ENCODE measurements at places on chromosomes 13 and 19.

GRCh38 chr19:45455707-45456499 is 11.9 kb upstream of the FOSB start:
- no peak for DNase-seq

DNA sequence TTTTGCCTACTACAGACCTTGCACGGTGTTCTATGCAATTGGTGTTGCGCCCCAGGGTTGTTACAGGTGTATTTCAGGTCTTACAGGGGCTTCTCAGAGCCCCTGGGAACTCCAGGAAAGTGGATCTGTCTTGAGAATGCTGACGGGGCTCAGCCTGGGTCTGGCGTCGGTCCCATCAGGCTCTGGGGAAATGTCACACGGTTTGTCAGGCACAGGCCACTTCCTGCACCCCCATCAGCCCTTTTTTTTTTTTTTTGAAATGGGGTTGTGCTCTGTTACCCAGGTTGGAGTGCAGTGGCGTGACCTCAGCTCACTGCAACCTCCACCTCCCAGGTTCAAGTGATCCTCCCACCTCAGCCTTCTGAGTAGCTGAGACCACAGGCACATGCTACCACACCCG is 13.2 kb downstream of the CLEC4G start:
- DNase-seq: no peak

DNA sequence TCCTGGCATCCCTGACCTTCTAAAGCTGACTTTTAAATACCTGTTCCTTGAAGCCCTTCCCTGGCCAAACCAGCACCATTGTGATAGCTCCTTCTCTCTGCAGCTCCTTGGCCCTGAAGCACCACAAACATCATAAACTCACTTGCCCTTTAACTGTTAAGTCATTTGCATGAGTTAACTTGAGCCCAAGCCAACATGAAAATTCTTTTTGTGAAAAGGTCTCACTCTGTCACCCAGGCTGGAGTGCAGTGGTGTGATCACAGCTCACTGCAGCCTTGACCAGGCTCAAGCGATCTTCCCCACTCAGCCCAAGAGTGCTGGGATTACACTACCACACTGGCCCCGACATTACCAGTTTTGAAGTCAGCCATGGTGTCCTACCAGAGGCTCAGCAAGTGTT is 87.8 kb downstream of the ZIC5 start:
- DNase-seq: no peak

GRCh38 chr13:113783200-113783881 is 24.3 kb downstream of the TMEM255B start:
- no peak for DNase-seq

GRCh38 chr13:43061496-43062280 is 38.3 kb downstream of the DNAJC15 start:
- no peak for DNase-seq

DNA sequence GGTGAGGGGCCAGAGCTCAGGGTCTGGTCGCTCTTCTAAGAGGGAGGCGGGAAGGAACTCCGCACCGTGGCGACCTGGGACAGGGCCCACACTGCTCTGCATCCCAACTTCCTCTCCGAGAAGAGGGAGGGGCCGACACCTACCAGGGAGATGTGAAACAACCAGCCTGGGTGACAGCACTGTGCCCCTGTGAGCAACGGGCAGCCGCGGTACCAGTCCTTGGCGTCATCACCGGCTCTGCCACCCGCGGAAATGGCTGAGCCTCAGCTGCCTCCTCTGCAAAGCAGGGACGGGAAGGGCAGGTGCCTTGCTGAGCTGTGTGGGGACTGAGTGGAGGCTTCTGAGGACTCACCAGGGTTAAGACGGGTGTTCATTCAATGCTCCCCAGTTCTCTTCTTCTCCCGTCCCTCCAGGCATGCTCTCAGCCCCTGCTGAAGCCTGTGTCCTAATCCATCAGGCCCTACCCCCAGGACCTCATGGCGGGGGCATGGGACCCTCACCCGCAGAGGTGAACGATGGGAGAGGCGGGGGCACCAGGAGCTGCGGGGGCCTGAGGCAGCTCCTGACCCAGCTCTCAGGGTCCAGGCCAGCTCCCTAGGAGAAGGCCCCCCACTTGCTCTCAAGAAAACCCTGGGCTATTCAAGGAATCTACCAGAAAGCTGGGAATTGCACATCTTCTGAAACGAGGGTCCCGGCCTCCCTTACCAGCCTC is 9.3 kb downstream of the ZNF787 start:
- no peak for DNase-seq

DNA sequence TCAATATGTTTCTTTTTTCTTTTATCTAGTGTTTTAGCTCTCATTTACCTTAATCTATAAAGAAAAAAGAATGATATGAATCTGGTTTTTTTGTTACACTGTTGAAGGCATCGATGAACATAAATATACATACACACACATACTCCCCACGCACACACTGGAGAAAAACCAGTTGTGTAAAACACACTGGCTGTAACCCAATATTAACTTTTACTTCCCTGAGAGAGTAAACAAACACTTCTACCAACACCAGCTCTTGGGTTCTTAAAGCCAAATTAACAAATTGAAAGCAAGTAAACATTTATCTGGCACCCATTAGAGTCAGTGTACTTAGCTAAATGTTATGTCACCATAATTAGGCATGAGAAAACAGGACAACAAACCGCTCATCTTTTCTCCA is 145.7 kb downstream of the ABCC4 start:
- DNase-seq: no peak

DNA sequence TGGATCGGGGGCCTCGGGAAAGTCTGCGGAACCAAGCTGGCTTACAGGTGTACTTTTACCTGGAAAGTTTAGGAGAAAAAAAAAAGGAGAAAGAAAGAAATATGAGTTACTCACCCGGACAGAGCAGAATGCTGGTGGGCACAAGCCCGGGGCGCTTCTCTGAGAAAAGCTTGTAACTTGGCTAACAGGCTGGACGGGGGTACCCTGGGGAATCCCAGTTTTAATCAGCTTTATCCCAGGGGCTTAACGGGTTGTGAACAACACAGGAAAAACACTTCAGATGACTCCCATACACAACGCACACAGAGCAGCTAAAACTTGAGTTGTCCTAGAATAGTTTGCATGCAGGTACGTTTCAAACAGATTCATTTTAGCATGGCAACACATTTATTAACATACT is 37.3 kb downstream of the KLF2 start:
- DNase-seq: no peak

DNA sequence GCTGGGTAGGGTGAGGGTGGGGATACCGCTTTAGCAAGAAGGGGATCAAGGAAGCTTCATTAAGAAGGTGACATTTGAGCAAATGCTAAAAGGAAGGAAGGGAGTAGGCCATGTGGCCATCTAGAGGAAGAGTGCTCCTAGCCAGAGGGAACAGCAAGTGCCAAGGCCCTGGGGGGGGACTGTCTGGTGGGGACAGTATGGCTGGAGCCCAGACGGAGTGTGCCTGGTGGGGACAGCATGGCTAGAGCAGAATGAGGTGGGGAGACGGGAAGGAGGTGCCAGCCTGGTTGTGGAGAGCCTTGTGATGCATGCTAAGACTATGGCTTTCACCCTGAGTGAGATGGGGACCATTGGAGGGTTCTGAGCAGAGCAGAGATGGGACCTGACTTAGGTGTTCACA is 2.1 kb upstream of the TGFB1 start:
- DNase-seq: no peak

DNA sequence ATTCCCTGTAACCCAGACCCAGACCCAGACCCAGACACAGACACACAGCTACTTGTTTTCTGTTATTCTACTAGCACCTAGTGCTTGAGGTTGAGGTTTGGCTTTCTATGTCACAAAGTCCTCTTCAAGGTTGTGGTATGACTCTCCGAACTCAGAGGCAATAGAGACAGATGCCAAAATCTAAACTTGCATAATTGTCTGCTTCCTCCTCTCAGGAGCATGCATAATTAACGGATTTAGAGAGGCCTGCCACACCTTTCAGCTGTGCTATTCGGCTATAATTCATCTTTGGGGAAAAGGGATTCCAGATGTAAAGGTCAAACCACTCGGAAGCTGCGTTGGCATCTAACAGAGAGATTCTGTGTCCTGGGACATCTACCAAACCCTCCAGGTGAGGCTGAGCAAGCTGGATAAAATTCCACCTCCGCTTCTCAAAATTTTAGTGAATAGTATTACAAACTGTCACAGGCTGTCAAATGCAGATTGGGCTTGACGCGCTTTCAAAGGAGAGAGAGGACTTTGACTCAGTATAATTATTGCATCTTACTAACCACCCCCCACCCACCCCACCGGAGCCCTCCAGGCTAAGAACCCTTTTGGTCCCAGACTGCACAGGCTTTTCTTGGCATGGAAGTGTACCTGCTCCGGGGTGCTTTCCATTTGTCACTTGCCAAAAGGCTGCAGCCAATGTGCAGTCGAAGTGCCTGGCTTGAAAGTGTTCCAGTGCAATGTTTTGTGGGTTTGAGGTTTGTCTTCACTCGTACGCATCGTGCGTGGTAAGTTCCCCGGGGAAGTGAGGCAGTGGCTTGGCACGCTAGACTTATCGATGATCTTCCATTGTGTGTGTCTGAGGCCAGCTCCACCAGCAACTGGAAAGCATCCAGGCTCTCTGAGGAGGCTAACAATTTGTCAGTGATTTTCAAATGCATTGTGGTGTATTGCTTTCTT is 194.1 kb downstream of the TDRD3 start:
- no peak for DNase-seq

- DNase-seq: no peak
Observed at GRCh38 chr19:32469795-32470194, 64.2 kb downstream of the DPY19L3 start.

DNA sequence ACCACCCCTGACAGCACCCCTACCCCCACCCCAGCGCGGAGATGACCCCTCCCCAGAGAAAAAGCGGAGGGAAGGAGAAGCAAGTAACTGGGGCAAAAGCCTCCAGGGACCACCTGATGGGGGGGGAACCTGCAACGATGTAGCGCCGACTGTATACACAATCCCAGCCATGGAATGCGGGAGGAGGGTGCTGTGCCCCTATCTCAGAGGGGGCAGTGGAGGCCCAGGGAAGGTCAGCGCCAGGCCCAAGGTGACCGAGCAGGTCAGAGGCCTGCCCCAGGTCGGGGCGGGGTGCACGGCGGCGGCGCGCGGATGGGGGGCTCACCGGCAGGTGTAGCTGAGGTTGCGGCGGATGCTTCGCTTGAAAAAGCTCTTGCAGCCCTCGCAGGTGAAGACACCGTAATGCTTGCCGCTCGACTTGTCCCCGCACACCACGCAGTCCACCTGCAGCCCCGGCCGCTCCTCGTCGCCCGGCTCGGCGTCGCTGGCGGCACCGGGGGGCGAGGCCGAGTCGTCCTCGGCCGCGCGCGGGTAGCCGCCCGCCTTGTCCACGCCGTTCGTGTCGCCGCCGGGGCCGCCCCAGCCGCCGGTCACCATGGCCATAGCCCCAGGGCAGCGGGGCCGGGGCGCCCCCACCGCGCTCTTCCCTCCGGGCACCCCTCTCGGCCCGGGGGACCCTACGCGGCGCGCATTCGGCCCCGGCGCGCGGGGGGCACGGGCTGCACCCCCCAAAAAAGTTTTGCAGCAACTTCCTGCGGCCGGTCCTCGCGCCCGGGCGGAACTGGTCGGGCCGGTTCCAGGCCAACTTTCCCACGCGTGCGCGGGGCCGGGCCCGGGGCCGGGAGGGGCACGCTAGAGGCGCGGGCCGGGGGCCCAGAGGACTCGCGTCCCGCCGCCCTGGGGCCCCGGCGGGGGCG is 843 bp downstream of the NR2F6 start:
- DNase-seq: no peak

DNA sequence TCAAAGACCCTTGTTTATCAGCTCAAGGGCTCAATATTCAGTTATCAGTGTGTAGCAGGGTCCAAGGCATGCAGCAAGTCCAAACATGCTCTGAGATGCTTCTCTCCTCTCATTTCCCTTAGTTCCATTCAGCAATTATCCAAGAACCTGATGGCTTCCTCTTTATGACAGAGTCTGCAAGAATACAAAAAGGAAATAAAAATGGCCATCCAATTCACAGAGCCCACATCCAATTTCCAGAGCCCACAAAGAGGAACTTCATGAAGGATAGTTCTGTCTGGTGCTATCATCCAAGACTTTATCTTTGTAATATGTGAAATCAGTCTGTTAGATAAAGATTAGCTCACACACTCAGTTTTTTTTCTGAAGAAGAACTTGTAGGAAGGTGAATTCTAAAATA is 217.2 kb downstream of the LACC1 start:
- no peak for DNase-seq

- DNase-seq: no peak
Observed at GRCh38 chr19:28532765-28533341, 680.1 kb downstream of the UQCRFS1 start.

GRCh38 chr19:21483589-21484170 is 21.7 kb upstream of the ZNF429 start:
- DNase-seq: no peak

DNA sequence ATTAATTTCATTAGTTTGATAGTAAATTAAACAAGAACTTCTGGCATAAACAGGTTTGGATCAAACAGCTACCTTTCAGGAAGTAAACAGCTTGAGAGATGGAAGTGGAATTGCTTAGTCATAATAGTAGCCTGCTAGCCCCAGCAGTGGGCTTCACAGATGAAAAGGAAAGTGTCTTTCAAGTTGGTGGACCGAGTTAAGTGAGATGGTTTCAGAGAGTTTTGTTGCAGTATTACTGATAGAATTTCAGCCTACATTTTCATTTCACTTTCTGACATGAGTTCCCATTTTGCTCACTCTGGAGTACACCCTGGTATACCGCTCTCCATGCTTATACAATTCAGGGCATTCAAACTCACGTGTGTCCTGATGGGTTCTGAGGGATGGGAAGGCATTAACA is 2.0 kb upstream of the PTOV1 start:
- no peak for DNase-seq

DNA sequence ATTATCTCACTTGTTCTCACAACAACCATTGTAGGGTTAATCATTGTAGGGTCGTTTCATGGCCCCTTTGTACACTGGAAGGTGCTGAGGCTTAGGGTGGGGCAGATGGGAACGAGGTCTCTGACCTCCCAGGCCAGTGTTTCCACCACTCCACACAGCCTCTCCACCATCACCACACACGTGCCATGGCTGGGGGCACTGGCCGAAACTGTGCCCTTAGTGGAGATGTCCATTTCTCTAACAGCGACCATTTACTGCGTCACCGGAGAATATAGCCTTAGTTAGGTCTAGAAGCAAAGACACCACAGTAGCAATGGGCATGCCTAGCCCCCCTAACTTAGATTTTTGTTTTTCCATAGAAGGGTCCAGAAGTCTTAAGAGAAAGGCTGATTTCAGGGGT is 36.5 kb downstream of the COL4A1 start:
- no peak for DNase-seq

Measured in NCI-H524 treated with DMSO at 0.1 percent for 48 hours (cell line).